ENCODE measurements at places on chromosomes 6 and 20.

- H3K4me3 ChIP-seq: no peak overlapping the region
- peaks cover 2% of the 10 kb centered on the region for H3K27me3 ChIP-seq
- no peaks in the 10 kb centered on the region for H3K36me3 ChIP-seq
- no peak overlapping the region for H3K27ac ChIP-seq
- H3K4me1 ChIP-seq: no peaks in the 10 kb centered on the region
These were observed 59.7 kb upstream of the SAMD3 start for GRCh38 chr6:130282234-130282995.

DNA sequence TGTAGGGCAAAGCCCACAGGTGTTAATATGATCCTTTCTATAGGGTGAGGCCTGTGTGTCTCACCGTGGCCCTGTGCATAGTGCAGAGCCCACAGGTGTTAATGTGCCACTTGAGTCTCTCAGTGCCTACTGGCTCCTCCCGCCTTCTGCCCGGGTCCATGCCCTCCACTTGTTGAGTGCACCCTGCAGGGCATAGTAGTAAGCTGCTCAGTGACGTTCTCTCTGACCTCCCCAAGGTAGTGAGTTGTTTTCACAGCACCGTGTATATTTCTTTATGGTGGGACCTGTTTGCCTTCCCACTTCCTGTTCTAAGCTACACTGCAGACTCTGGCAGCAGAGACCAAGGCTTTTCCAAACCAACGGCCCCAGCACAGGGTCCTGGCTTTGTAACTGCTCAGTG is 64.5 kb upstream of the SLC22A1 start:
- no peak for DNase-seq
- no peak overlapping the region for H3K4me3 ChIP-seq
- H3K36me3 ChIP-seq: peaks cover 21% of the 10 kb centered on the region
- H3K27ac ChIP-seq: no peak overlapping the region
- no peaks in the 10 kb centered on the region for H3K4me1 ChIP-seq
- H3K27me3 ChIP-seq: no peaks in the 10 kb centered on the region

DNA sequence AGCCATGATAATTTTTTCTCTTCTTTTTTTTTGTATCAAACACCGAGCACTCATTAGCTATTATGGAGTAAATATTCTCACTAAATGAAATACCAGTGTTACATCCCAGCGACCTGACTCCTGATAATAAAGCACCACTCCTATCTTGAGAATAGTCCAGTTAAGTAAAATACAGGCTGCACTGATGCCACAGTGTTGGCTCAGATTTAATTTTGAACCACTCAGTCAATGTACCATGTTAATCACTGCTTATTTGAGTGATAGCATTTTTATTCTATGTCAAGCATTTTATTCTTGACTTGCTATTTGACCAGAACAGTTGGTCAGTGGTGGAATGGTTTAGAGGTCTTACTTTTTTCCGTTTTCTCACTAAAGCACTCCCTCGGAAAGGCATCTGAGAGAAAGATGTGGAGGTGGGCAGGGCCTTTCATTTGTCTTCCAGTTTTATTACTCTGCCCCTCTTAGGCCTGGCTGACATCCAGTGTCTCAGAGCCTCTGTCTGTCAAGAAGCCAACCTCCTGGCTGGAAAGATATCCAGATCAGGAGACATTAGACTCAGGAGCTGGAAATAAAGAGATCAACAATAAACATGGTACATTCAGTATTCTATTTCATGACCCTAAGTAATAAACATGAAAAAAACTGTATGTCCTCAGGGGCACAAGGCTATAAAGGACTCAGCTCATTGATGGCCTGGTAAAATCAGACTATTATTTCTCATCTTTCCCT is 457.8 kb downstream of the EPM2A start:
- H3K27ac ChIP-seq: no peak overlapping the region
- no peak for DNase-seq
- H3K36me3 ChIP-seq: no peaks in the 10 kb centered on the region
- H3K4me3 ChIP-seq: no peak overlapping the region

DNA sequence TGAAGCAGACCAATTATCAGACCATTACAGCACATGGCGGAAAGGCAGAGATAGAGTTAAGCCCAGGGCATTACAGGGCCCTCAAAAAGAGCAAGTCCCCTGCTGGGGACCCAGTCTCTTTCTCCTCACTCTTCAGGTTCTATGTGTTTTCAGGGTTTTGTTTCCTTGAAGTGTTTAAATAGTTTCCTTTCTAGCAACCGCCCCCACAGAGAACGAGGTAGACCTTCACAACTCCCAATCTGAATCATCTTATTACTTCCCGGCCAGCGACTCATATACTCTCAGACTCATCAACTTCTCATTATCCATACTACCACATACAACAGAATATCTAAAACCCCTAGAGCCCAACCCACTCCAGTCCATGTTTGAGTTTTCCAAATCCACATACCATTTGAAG is 526.6 kb upstream of the ARID1B start:
- H3K27me3 ChIP-seq: no peaks in the 10 kb centered on the region
- H3K36me3 ChIP-seq: no peaks in the 10 kb centered on the region
- no peak for DNase-seq
- no peaks in the 10 kb centered on the region for H3K4me1 ChIP-seq
- H3K27ac ChIP-seq: no peak overlapping the region
- no peak overlapping the region for H3K4me3 ChIP-seq

GRCh38 chr20:64107736-64108457 is 532 bp upstream of the NPBWR2 start:
- no peak overlapping the region for H3K4me3 ChIP-seq
- H3K36me3 ChIP-seq: no peaks in the 10 kb centered on the region
- H3K27ac ChIP-seq: no peak overlapping the region
- DNase-seq: no peak
- peaks cover 3% of the 10 kb centered on the region for H3K27me3 ChIP-seq
